ENCODE measurements at places on chromosomes 4 and X.
A peak's percentile ranks its signal among the peaks of the same experiment; 100 is the strongest.

- no peak for DNase-seq
Observed at GRCh38 chr4:11597506-11597905, 168.8 kb upstream of the HS3ST1 start.

- no peak for DNase-seq
Observed at GRCh38 chr4:53656421-53656981, 65.2 kb upstream of the LNX1 start.

DNA sequence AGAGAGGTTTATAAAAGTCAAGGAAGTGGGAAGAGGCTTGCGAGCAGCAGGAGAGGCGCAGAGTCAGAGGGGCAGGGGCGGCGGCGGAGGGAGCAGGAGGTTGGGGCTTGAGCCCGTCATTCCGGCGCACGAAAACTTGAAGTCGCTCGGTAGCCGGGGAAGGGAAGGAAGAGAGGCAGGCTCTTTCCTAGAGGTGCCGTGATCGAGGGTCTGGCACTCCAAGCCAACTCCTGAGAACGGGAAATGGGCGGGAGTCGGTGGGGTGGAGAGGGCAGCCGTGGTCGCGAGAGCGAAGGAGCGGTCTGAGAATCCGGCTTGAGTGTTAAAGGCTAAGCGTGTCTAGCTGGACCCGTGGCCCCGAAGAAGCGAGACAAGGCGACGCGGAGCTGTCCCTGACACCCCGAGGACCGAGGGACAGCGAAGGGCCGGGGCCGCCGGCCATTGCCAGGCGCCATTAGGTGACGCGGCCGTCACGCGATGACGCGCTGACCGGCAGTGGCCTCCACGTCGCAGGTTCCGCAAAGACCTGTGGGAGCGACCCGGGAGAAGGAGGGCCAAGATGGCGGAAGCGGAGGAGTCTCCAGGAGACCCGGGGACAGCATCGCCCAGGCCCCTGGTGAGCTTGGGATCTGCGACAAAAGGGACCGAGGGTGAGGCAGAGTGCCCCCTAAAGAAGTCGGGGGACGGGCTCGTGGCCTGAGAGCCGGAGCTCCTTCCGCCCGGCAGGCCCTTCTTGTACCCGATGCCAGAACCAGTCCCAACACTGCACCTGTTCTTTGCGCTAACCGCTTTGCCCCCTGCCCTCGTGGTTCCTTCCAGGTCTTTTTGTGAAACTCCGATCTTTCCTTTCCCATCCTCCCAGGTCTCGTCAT is at the start of gene YIPF6:
TSS of gene YIPF6 (plus strand) at position 544 of the 872 bp plus-strand sequence. CDS start at position 560, 16 bp downstream.
- DNase-seq = peak; percentile 26

- no peak for DNase-seq
Observed at GRCh38 chr4:98662626-98663225, 4.3 kb upstream of the TSPAN5 start.

- DNase-seq = no peak
Observed at GRCh38 chr4:48030470-48030869, 13.9 kb downstream of the NIPAL1 start.

GRCh38 chr4:93334003-93334402 is 494.6 kb upstream of the ATOH1 start:
- no peak for DNase-seq

DNA sequence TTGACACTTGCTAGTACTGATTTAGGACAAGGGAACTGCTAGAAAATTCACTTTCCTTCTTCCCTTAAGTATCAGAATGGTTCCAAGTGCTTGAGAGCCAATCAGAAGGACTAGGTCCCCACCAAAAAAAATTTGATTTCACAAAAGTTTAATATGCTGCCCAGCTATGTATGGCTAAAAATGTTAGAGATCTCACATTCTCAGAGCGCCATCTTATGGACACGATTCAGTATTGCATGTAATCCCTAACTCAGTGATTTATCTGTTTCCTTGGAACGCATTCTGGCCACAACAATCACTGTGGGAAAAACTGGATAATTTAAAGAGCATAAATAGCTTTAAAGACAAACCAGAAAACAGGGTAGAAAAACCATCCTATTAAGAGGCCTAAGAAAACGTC is 255.1 kb upstream of the GPC4 start:
- DNase-seq = peak; percentile 0

GRCh38 chr4:149952101-149952500 is 126.1 kb upstream of the DCLK2 start:
- DNase-seq = no peak
